Breast epithelium (tissue), 4 donors: ENCODE measurements at places on chromosomes 6 and 20. TPM values are rescaled to one million over a fixed set of nuclear protein-coding genes. Genes with fewer than 3 reads are reported as not detected.

GRCh38 chr6:69293471-69293870, 503.3 kb downstream of the LMBRD1 start:
- H3K4me1 ChIP-seq: no peaks in the 10 kb centered on the region
- H3K27ac ChIP-seq: no peak overlapping the region
- no peaks in the 10 kb centered on the region for H3K27me3 ChIP-seq
- no peak for DNase-seq

DNA sequence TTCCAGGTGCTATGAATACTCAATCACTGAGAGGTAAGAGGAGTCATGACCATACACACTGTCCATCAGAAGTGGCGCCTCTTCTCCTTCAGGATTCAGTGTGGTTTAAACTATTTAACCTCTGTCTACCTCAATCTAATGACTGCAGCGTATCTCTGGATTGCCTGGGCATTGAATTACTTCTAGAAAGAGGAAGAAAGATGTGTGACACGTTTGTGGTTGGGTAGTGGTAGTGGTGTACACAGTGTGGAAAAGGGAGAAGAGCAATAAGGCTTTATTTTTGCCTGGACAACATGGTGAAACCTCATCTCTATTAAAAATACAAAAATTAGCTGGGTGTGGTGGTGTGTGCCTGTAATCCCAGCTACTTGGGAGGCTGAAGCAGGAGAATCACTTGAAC, 38.0 kb upstream of the ECHDC1 start:
- H3K4me3 ChIP-seq: no peak overlapping the region
- no peak overlapping the region for H3K27ac ChIP-seq
- no peaks in the 10 kb centered on the region for H3K36me3 ChIP-seq
- H3K4me1 ChIP-seq: no peaks in the 10 kb centered on the region
- no peak for DNase-seq

DNA sequence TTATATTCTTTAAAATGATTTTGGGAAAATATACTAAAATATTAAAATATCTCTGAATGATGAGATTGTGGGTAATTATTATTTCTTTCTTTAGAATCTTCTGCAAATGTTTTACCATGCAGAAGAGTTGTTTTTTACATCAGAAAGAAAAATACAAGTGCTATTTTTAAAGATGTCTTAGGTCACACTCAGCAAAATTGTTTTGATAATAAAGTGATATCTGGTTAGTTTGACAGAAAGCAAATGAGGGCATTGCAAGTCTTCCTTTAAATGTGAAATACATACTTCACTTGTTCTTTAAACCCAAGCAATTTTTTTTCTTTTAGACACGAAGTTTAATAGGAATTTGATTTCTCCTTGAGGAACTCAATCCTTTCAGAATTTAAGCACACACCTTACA, 43.6 kb upstream of the STXBP5 start:
- no peak overlapping the region for H3K27ac ChIP-seq
- no peaks in the 10 kb centered on the region for H3K4me1 ChIP-seq
- DNase-seq: no peak
- no peak overlapping the region for H3K4me3 ChIP-seq

GRCh38 chr6:97009781-97010492, 85.4 kb downstream of the KLHL32 start:
- no peak overlapping the region for H3K27ac ChIP-seq
- H3K27me3 ChIP-seq: no peaks in the 10 kb centered on the region

- DNase-seq: no peak
- no peaks in the 10 kb centered on the region for H3K36me3 ChIP-seq
- peaks cover 2% of the 10 kb centered on the region for H3K4me1 ChIP-seq
- H3K27ac ChIP-seq: peak overlapping the region; percentile 56
- H3K4me3 ChIP-seq: peak overlapping the region; percentile 70
- H3K27me3 ChIP-seq: no peaks in the 10 kb centered on the region
Observed at GRCh38 chr6:37783025-37783855, 36.3 kb upstream of the ZFAND3 start.

GRCh38 chr20:47411161-47411560, 54.7 kb upstream of the ZMYND8 start:
- no peaks in the 10 kb centered on the region for H3K4me1 ChIP-seq
- H3K4me3 ChIP-seq: no peak overlapping the region
- no peak for DNase-seq
- no peaks in the 10 kb centered on the region for H3K27me3 ChIP-seq

DNA sequence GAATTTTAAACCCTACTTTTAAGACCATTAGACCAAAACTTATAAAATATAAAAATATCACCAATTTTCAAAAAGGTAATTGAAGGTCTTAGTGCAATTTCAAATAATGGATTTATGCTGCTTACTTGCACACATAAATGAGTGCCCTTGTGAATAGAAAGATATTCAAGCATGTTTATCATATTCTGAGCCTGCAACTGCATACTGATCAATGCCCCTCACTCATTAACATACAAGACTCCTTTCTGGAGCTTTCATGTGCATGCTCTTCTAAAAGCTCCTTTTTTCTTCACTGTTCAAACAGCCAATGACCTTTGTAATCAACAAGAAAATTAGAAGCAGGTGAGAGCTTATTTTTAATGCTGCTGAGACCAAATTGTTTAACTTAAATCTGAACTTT, 1139.3 kb downstream of the HACE1 start:
- H3K36me3 ChIP-seq: no peaks in the 10 kb centered on the region
- DNase-seq: no peak
- H3K4me3 ChIP-seq: no peak overlapping the region
- no peaks in the 10 kb centered on the region for H3K27me3 ChIP-seq
- no peaks in the 10 kb centered on the region for H3K4me1 ChIP-seq

DNA sequence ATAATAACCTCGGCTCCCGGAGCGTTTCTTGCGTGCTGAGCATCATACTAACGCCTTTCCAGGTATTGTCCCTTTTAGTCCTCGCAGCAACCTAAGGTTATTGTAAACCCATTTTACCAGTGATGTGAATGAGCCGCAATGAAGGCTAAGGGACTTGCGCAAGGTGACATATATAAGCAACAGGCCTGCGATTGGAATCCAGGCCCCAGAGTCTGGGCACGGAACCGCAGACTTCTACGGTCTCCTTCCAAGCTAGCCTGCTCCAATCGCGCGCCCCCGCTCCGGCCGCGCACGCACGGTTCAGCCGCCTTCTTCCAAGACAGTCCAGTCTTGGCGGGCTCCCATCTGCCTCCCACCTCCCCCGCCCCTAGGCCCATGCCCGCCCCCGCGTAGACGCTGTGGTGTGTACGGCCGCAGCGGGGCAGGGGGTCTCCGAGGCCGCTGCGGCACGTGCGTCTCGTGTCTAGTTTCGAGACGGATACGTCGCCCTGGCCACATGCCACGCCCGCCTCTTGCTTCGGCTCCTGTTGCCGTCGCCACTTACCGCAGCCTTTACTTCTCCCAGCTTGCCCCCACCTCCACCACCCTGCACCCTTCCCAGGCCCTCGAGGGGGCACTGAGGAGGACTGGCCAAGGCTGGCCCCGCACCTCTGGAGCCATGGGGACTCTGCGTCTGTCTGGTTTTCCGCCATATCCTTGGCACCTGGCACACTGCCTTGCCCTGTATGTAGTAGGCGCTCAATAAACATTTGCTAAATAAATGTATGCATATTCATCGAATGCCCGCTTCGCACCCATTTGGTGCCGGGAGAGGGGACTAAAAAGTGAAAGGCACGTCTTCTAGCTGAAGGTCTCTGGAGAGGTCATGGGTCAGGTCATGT, 855 bp upstream of the GFOD1 start:
- no peaks in the 10 kb centered on the region for H3K27me3 ChIP-seq
- peak overlapping the region; percentile 75 for H3K4me3 ChIP-seq
- H3K27ac ChIP-seq: peak overlapping the region; percentile 64

DNA sequence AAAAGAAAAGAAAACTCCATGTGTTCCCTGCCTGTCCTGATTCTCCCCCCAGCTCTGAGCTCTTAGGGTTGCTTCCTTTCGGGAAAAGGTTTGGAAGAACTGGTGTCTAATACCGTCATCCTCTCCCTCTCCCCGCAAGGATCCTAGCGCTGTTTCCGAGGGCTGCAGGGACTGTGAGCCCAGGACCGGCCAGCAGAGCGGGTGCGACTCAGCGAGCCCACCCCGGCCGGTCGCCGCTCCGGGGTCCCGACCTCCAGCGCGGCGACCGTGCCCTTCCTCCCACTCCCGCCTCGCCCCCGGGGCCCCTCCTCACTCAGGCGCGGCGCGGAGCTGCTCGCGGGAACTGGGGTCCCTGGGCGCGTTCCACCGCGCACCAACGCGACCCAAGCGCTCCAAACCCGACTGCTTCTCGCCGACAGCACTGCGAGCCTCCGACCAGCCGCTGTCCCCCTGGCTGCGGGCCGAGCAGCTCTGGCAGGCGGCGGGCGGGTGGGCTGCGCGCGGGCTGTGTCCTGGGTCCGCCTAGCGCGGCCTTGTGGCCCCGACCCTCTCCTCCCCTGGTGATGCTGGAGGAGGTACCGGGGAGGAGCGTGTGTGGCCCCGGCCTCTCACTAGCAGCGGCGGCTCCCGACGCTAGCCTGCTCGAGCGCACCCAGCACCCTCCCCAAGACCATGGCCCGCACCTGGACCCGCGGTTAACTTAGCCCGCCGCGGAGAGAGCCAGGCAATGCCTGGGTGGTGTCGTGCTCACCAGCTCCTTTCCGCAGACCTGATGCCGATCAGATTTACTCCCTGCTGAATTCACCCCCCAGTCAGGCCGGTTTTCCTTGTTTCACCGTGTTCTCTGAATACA, at the start of gene PLA2G7:
TSS of gene PLA2G7 (minus strand) at position 509 of the 853 bp plus-strand sequence. CDS start 12,484 bp downstream, outside the sequence.
- no peaks in the 10 kb centered on the region for H3K27me3 ChIP-seq
- DNase-seq: peak; percentile 18
- H3K27ac ChIP-seq: peak within 1 kb of the TSS; percentile 64
- no peaks in the 10 kb centered on the region for H3K4me1 ChIP-seq
- H3K4me3 ChIP-seq: peak within 1 kb of the TSS; percentile 80

GRCh38 chr6:37100745-37101144, 69.2 kb upstream of the PIM1 start:
- DNase-seq: no peak
- H3K27me3 ChIP-seq: no peaks in the 10 kb centered on the region
- H3K4me3 ChIP-seq: no peak overlapping the region

DNA sequence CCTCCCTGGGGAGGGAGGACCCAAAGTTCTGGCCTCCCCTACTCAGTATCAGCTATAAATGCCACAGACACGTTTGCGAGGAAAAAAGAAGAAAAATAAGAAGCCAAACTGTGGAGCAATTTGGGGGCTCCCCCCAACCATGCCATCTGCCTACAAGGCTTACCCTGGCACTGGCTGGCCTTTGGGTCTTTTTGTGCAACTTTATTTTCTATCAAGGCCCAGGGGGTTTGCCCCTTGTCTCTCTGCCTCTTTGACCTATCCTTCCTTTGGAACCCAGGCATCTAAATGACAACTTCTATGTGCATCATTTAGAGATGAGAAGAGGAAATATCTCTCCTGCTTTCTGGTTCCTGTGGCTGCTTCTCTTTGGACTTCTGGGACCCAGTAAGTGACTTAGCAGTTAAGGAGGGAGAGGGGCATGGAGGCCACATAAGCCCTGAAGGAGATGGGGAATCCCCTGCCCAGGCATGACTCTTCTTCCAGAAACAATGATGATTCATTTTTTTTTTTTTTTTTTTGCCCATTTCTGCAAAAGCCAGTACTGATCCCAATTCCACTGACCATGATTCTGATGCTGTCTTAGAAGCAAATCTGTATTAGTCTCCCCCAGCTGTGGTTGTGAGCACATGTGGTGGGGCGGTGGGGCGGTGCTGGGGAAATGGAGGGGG, at the start of gene MUC22:
TSS of gene MUC22 (plus strand) at position 82 of the 668 bp plus-strand sequence. CDS start at position 315, 233 bp downstream.
- no peak within 1 kb of the TSS for H3K4me3 ChIP-seq
- H3K36me3 ChIP-seq: no peaks in the 10 kb centered on the region
- no peaks in the 10 kb centered on the region for H3K27me3 ChIP-seq
- no peak within 1 kb of the TSS for H3K27ac ChIP-seq
- no peaks in the 10 kb centered on the region for H3K4me1 ChIP-seq

DNA sequence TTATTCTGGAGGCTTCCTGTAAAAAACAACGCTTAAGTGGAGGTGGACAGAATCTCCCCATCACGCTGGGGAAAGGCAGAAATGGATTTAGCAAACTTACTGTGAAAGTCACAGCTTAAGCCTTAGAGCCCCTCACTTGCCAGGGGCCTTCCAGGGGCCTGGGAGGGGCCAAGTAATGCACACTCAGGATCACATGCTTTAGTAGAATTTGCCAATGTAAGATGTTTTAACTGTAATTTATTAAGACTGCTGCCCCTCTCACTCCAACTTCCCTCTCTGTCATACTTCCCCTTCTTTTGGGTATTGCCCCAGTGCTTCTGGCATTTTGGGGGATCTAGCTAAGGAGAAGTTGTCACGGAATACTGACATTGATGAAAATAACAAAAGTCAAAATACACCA, 12.6 kb upstream of the ADA start:
- no peak overlapping the region for H3K27ac ChIP-seq
- no peak overlapping the region for H3K4me3 ChIP-seq
- no peaks in the 10 kb centered on the region for H3K27me3 ChIP-seq

DNA sequence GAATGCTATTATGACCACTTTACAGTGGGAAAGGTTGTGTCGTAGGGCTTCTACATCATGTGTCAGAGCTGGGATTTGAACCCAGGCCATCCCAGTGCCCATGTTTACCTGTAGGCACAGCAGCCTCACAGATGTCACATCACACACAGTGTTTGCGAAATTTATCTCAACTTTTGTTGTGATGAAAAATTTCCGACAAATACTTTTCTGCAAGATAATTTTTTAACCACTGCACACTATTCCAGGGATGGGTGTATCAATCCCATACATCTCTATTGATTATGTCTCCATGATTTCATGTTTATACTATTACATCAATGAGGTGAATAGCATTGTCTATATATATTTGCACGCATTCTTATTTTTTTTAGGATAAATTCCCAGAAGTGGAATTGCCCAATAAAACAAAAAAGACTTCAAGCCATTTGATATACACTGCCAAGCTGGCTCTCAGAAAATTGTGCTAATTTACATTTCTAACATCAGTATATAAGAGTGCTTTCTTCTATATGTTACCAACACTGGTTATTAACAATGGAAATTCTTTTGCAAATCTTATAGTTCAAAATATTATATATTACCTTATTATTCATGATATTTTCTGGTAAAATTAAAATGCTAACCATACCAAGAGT, 189.1 kb upstream of the ZNF217 start:
- DNase-seq: no peak
- no peaks in the 10 kb centered on the region for H3K4me1 ChIP-seq
- no peaks in the 10 kb centered on the region for H3K36me3 ChIP-seq

DNA sequence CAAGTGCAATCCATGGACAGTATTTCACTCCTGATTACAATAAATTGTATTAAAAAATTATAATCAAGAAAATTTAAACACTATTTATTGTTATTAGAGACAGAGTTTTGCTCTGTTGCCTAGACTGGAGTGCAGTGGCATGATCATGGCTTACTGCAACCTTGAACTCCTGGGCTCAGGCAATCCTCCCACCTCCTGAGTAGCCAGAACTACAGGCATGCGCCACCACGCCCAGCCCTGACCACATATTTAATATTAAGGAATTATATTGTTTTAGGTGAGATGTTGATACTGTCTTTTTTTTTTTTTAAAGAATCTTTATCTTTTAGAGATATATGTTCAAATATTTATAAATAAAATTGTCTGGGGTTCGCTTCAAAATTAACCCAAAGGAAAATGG, 14.6 kb downstream of the LCA5 start:
- H3K4me1 ChIP-seq: no peaks in the 10 kb centered on the region
- no peaks in the 10 kb centered on the region for H3K27me3 ChIP-seq
- no peaks in the 10 kb centered on the region for H3K36me3 ChIP-seq

GRCh38 chr6:22149096-22149495, 147.7 kb downstream of the PRL start:
- no peaks in the 10 kb centered on the region for H3K4me1 ChIP-seq
- H3K36me3 ChIP-seq: no peaks in the 10 kb centered on the region
- H3K27me3 ChIP-seq: no peaks in the 10 kb centered on the region
- no peak for DNase-seq

Gene ARID1B
- 131 TPM for total RNA-seq

Gene SIM1
- 7.2 TPM for total RNA-seq

Gene BNIP5
- not detected for total RNA-seq

Gene SYCP2L
- 2.2 TPM for total RNA-seq
